NCI-H446 (cell line): ENCODE measurements at places on chromosomes 6 and 20.

GRCh38 chr6:83257791-83258190 lies 64.6 kb downstream of the RWDD2A start:
- DNase-seq, result no peak

GRCh38 chr20:19756761-19757486 lies 1.1 kb upstream of the RIN2 start:
- DNase-seq, result no peak

- DNase-seq, result no peak
Measured at GRCh38 chr6:1003394-1004160, 308.3 kb upstream of the FOXQ1 start.

DNA sequence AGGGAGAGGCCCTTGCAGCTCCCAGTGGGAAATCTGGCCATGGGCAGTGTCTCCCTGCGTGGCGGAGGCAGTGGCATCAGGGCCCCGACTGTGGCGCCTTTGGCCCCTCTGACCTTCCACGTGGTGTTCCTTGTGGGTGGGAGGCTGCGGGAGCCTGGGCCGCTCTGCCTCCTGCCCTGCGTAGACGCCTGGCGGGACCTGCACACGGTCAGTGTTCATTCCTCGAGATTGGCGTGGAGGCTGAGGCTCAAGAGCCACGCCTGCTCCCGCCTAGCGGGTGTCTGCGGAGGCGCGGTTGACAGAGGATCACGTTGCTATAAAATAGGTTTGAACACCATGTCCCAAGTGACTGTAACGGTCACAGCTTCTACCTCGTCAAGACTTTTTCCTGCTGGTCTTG lies 14.0 kb downstream of the COL9A3 start:
- DNase-seq, result no peak

DNA sequence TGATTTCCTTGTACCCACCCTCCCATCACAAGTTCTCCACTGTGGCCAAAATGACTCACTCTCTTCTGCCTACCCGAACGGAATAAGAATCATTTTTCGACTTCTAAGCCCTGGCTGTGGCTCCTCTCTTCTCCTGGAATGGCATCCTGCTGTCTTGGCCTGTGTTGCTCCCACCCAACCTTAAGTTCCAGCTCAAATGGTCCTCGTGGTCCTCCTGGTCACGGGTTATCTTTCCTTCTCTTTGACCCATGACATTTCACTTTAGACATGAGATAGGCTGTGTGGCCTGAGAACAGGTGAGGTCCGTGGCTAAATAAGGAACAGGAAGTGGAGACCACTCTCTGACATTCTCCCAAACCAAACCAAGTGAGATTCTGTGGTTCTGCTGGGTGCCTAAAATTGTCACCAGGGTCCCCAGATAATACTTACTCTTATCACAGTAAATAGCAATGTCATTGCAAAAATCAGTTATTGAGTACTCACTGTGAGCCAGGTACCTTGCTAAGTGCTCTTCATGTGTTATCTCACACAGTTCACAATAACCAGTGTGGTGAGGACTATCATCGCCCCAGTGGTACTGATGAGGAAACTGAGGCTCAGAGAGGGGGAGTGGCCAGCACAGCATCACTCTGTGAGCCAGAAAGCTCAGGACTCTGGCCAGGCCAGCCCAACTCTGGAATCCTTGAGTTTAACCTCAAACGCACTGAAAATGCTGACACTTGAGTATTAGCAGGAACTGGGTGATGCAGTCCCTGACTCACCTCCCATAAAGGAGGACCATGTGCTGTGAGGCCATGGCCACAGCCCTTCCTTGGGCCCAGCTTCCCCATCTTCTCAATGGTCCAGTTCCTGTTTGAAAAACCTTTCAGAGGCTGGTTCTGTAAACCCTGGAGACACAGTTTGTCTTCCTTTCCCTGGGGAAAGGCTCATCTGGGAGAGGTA lies 74.8 kb upstream of the SIRPA start:
- DNase-seq, result no peak

GRCh38 chr20:21862956-21863355 lies 157.5 kb downstream of the PAX1 start:
- DNase-seq, result no peak

GRCh38 chr6:108782179-108783041 lies 65.8 kb upstream of the ARMC2 start:
- DNase-seq, result peak; percentile 76

DNA sequence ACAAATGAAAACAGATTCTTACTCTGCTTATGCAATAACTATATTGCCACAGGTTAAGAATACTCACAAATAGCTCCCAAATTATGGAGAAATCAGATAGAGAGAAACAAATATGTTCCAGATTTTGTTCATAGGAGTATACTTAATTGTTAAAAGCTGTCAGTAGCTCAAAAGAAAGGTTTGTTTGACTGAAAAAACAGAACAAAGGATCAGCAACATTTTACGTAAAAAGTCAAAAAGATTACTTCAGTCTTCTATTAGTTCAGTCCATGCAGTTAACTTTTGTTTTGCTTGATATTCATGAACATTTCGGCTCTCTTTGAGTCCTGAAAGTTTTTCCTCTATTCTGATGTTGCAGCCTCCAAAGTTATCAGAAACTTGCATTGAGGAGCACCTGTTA lies 13.4 kb upstream of the NANP start:
- DNase-seq, result no peak

DNA sequence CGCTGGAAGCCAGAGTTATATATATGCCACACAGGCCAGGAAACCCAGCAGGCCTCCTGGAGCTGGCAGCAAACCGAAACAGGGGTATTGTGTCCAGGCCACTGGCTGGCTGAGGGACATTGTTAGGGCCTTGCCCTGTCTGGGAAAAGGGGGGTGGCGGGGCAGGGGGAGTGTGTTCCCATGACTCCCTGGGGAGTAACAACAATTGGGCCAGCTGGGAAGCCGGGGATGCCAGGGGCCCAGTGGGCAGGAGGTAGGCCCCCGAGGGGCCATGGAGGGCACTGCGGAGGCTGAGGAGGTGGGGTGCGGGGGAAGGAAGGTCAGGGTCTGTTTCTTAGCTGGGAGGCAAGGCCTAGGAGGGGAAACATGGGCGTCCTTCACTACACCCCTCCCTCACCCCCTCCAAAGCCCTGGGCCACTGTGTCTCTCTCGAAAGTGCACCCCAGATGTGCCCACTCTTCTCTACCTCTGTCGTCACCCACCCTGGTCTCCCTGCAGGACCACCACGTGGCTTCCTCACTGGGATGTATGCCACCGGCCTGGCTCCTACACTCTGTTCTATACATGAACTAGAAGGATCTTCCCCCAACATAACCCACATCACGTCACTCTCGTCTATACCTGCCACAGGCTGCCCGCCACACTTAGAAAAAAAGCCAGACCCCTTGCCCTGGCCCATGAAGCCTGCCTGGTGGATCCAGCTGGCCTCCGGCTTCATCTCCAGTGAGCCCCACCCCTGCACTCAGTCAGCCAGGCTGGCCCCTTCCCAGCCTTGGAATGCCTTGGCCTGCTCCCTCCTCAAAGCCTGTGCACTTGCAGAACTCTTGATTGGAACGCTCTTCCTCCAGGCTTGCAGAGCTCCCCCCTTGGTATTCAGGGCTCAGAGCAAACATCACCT lies 7.8 kb upstream of the E2F1 start:
- DNase-seq, result peak; percentile 21

DNA sequence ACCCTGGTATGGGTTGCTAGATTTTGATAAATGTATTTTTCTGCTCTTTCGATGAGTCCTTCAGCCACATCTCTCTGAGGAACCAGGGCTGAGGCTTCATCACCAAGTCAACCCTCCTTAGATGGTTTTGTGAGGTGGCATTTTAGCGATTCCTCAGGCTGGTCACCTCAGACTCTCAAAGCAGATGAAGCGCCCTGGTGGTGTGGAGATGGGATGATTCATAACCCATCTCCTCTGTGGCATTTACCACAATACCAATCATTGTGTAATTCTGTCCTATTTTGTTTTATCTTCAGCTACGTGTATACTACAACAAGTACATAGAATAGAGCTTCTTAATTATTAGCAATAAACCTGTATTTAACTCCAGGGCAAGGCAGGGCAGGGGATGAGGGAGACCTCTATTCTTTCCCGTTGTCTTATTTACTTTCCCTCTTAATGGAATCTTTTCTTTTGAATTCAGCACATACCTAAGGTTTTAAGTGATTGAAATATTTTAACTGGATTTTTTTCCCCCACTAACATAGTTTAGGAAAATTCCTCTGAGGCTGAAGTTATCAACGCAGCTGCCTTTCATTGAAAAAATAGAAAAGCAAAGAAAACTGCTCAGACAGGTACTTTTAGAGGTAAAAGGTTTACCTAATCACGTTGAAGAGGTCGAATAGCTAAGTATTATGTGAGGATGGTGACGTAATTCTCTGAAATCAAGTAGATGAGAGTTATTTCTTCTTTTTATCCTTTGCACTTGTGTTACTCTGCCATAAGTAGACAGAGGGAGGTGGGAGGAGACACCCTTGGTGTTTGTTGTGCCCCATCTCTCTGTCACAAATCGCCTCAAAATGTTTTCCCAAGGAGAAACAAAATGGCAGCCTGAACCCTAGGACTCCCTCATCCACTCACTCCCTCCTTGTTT lies 57.4 kb upstream of the EDN3 start:
- DNase-seq, result no peak

GRCh38 chr6:53439556-53439955 lies 90.8 kb upstream of the ELOVL5 start:
- no peak for DNase-seq

DNA sequence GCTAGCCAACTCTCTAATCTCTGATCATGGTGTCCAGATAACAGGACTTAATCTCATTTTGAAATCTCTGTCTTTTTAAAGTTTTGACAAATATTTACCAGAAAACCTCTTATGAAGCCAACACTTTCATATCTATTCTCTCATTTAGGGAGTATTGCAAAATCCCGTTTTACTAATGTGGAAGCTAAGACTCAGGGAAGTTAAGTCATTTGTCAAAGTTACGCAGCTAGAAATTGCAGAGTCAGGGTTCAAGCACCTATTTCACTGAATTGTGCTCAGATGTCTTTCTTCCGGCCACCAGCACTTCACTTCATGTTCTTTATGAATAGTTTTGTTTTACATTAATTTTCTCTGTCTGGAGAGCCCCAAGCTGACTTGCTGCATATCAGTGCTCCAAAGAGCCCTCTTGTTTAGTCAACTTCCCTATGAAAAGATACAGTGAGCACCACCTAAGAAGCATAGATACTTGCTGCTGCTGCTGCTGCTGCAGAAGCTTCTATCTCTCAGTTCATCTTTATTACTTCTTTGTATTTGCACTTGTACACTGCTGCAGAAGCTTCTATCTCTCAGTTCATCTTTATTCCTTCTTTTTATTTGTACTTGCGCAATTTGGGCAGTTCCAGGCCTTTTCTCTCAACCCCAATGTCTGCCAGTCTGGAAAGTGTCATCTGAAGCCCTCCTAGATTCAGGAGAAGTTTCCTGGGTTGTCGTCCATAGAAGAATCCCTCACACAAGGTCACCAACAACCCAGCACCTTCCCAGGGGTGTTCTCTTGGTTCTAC lies 329.7 kb downstream of the MAFB start:
- DNase-seq, result no peak

DNA sequence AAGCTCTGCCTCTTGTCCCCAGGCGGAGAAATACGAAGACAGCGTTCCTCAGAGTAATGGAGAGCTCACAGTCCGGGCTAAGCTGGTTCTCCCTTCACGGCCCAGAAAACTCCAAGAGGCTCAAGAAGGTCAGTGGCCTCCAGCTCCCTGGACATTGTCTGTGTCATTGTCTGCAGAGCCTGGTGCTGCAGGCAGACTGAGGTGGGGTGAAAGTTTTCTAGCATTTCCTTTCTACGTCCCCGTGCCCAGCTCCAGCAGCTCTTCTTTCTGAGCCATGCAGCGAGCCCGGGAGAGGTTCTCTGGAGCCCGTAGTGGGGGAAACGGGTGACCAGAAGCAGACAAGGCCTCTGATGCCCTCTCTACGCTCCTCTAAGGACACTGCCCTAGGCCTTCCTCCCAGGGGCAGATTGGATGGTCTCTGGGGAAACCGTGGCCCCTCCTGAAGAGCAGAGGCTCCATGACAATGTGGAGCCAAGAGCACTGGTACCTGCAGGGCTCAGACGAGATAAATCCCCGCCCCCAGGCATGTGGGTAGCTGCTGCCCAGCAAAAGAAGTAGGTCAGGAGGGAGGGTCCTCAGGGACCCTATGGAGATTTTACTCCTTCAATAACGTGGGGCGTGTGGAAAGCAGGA lies 58.4 kb downstream of the EZR start:
- no peak for DNase-seq

DNA sequence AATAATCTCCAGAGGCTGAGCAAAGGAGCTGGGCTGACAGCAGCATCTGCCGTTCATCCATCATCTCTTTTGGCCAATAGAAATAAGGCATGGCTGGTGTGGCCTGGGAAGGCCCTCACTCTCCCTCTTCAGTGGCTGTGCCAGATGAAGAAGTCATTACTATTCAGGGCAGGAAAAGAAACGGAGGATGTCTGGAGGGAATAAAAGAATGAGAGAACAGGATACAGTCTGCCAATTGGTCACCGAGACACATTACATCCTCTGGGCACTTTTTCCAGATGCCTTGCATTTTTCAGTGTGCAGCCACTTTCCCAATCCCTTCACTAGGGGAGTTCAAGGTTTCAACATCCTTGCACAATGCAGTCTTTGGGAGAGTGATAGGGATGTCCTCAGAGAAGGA lies 32.2 kb upstream of the VGLL2 start:
- DNase-seq, result no peak

DNA sequence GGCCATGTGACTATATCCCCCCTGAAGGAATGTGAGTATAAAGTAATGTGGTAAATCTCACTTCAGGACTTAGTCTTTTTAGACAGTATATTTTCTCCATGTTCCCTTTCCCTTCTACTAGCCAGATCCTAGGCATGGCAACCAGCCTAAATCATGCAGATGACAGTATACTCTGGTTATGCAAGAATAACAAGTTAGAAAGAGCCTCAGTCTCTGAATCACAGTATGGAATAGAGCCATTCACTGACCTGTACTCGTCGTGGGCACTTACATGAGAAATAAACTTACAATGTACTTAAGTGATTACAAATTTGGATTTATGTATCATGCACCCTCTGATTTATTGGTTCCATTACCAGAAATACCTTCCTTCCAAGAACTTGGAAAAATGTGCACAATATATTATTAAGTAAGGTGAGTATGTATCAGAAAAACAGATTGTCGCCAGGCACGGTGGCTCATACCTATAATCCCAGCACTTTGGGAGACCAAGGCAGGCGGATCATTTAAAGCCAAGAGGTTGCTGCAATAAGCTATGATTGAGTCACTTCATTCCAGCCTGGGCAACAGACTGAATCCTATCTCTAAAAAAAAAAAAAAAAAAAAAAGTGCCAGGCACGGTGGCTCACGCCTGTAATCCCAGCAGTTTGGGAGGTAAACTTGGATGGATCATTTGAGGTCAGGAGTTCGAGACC lies 25.1 kb upstream of the FAM8A1 start:
- DNase-seq, result peak; percentile 21
